Activated CD4-positive, alpha-beta T cell treated with anti-CD3 and anti-CD28 coated beads, Interleukin-10, Interleukin-2, amounts not matched to agents 100 ng/mL and 50 ng/mL, durations not matched to agents 16 hours and 8 hours (primary cell): ENCODE measurements at places on chromosomes 1 and 21.

GRCh38 chr1:209059981-209060380, 523.5 kb upstream of the CAMK1G start:
- no peak for DNase-seq

GRCh38 chr1:69441496-69441895, 126.2 kb upstream of the LRRC7 start:
- DNase-seq = no peak

- peak; percentile 82 for DNase-seq
Observed at GRCh38 chr1:31593770-31594632, 17.7 kb downstream of the TINAGL1 start.

DNA sequence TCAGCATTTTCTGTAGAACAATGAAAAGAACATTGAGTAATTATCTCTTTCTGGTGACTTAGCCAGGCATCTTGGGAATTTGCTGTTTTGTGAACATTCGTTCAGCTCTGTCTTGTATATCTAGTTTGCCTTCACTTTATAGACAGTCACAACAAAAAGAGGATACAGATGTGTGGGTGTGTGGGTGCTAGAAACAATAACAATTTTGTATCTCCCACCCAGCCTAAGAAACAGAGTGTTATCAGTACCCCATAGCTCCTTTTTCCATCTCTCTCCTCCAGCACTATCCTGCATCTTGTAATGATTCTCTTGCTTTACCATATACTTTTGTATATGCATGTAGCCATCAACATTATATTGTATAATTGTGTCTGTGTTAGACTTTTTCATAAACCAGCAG, 33.0 kb downstream of the AK4 start:
- no peak for DNase-seq

- DNase-seq = no peak
Observed at GRCh38 chr1:153991151-153991630, 629 bp downstream of the RPS27 start.

GRCh38 chr1:178465011-178465410, 31.8 kb downstream of the CLEC20A start:
- DNase-seq = no peak

GRCh38 chr1:92065042-92065441, 10.2 kb downstream of the SETSIP start:
- DNase-seq = no peak

DNA sequence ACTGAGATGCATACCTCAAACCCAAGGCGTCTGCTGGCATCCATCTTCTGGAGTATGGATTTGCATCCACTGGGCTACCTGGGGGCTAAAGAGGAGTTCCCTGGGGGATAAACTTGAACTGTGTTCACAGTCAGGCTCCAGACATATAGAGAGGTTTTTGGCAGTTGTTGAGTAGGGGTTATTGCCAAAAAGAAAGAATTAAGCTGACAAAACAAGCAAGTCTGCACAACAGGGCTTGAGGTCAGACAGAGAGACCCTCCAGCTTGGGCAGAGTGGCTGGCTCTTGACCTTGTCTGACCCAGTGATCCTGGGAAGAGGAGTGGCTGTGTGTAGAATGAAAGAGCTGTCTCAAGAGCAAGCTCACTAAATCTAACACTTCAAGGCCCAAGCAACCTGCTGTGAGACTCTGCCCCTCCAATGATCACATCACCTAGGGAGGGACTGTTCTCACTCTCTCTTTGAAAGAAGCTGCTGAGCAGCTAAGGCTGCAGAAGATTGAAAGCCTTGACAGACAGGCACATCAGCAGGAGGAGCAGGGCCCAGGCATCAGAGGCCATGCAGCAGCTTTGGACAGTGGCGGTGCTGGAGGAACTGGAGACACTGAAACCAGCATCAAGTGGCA, 61.5 kb downstream of the SYT2 start:
- DNase-seq = no peak

GRCh38 chr21:42570841-42571387, 57.3 kb downstream of the SLC37A1 start:
- no peak for DNase-seq

- no peak for DNase-seq
Observed at GRCh38 chr1:112083487-112083886, 94.0 kb upstream of the KCND3 start.

GRCh38 chr1:90614872-90615271, 102.2 kb downstream of the BARHL2 start:
- no peak for DNase-seq

DNA sequence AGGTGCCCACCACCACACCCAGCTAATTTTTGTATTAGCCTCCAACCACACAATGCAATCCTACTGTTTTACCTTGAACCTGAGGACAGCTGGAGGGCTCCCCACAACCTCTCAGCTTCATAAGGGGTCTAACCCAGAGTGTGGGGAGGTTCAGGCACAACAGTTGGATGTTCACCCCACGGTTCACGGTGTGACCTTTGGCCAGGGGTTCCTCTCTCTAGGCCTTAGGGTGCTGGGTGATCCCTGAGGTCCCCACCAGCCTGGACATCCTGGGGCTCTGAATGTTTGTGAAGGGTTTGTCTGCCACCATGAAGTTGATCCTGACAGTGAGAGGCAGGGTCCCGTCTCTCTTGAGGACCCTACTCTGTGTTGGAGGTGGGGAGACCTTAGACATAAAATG, 3.9 kb downstream of the ACOT11 start:
- no peak for DNase-seq

DNA sequence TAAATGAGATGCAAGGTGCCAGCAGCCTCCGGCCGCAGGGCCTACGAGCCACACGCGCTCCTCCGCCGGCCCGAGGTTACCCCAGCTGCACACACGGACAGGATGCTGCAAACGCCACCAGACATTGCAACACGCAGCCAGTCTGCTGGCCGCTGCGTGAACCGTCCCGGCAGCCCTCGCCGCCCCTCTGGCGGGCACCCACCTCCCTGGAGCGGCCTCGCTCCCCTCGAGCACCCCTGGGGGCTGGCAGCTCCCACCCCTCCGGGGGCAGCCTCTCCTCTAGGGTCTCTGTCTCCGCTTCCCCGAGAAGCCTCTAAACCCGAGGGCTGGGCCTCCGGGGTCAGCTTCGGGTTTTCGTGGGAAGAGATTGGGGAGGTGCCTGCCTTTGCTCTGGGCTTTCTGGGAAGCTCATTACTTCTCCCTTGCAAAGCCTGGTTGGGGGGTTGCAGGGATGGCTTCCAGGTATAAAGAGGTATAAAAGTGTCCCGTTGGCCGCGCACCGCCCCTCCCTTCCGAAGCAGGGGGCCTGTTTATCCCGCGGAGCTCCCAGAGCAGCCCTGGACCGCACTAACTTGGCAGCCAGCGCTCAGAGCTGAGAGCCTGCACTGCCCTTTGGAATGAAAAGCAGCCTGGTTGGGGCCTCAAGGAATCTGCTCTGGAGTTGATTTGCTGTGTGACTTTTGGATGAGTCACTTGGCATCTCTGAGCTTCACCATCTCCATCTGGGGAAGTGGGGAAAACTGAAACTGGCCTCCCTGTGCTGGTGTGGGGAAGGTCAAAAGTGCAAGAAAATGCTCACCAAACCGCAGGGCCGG, 21.8 kb downstream of the DHRS3 start:
- DNase-seq = no peak

DNA sequence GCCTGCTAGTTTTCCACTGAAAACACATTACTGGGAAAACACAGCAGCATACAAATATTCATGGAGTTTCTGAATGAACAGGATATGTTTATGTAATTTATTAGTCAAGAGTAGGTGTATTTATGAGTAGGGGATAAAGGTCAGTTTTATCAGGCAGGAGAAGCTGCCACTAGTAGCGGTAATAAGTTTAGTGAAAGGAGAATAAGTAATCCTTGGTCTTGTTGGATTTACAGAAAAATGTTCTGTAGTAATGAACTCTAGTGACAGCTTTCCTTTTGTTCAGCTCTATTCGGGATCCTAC, 1.2 kb downstream of the MAST2 start:
- DNase-seq = no peak

- DNase-seq = peak; percentile 94
Observed at GRCh38 chr1:182259229-182259872, 132.2 kb downstream of the GLUL start.

DNA sequence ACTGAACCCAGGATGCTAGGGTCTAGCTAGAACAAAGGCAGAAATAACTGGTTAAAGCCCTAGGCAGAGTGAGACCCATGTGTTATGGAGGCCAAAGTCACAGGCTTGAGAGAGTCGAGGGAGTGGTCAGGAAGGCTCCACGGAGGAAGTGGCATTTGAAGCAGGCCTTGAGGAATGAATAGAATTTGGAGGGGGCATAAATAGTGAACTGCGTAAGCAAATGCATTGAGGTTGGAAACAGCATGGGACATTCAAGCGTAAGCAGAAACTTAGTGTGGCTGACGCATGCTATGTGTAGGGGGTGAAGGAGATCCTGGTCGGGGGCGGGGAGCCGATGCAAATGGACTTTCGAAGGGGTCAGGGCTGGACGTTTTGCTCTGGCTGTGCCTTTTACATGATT, 11.5 kb downstream of the AZIN2 start:
- DNase-seq = no peak

DNA sequence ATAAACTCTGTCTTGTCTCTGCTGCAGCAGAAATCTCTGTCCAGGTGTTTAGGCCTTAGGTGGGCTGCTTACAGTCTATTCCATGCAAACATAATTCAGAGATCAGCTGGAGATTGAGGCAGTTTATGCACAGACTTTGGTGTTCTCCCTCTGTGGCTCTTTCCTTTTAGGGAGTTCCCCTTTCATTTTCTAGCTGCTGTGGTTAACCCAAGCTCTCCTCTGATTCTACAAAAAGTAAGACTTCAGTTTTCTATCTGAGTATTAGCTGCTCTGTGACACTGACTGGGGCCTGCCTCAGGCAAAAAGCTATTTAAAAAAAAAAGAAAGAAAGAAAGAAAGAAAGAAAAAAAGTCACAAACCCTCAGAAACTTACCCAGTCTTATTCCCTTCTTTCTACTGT, 211.1 kb downstream of the CAMTA1 start:
- DNase-seq = peak; percentile 30

- DNase-seq = no peak
Observed at GRCh38 chr1:30888391-30888790, 20.2 kb downstream of the SDC3 start.

DNA sequence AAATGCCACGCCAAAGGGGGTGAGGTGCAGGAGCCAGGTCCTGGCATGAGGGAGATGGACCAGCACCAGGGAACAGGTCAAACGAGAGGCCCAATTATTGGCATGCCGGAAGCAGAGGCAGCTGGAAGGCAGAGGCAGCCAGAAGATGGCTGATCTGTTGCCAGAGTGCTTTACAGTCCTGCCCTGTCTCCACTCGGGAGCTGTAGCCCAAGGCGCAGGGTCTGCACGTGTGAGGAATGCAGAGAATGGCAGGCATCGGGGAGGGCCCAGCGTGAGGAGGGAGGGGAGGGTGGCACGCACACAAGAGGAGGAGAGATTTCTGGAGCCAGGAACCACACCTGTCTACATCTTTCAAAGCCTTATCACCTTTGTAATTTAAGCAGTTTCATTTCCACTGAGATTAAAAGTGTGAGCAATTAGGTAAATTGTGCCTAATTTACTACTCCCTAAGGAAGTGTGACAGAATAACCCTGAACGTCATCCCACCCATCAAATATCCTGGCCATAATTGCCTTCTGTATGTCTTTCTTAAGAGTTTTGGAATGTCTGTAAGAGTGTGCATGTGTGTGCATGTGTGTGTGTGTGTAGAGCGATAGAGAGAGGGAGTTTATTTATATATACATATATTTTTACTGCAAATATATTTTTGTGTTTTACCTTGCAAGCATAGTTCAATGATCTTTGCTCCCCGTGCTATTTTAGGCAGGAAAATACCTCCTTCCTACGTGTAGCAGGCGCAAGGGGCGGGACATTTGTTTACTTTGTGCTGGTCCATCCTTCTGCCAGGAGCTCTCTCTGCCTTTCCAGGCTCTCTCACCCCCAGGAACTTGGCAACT, 125.5 kb upstream of the SERBP1 start:
- DNase-seq = no peak

GRCh38 chr1:215114154-215114933, 31.8 kb downstream of the KCNK2 start:
- DNase-seq = no peak

- DNase-seq = no peak
Observed at GRCh38 chr1:31426249-31426922, 13.4 kb downstream of the SERINC2 start.

DNA sequence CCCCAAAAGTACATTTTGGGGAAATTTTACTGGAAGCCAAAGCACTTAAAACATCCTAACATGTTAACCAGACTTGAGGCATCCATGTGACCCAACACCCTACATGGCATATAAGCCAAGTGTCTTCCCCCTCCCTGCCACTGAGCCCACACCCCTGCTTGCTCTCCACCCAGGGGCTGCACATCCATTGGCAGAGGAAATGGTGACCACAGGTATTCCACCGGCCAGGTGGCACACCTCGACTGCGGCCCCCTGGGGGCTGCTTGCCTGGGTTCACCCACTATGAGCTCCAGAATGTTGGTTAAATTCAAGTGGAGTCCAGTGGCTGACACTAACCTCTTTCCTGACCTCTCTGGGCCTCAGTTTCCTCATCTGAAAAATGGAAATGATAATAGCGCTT, 64.4 kb upstream of the FAM20B start:
- no peak for DNase-seq

DNA sequence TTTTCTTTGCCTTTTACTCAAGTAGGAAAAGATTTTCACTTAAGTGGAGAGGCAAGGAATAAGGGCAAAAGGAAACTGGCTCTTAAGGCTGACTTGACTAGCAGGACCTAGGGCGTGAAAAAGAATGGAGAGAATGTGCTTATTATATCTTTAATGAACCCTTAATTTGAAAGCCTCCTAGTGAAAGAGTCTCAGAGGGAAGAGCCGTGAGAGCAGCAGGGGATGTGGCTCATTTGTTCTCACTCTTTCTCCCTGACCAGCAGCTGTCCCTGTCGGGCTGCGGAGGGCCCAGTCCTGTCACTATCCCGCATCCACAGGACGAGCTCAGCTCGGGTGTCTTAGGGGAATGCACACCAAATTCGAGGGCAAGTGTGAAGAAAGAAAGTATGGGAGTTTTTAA, 180.1 kb downstream of the EDEM3 start:
- no peak for DNase-seq

- DNase-seq = no peak
Observed at GRCh38 chr1:101745551-101746270, 251.0 kb downstream of the OLFM3 start.

DNA sequence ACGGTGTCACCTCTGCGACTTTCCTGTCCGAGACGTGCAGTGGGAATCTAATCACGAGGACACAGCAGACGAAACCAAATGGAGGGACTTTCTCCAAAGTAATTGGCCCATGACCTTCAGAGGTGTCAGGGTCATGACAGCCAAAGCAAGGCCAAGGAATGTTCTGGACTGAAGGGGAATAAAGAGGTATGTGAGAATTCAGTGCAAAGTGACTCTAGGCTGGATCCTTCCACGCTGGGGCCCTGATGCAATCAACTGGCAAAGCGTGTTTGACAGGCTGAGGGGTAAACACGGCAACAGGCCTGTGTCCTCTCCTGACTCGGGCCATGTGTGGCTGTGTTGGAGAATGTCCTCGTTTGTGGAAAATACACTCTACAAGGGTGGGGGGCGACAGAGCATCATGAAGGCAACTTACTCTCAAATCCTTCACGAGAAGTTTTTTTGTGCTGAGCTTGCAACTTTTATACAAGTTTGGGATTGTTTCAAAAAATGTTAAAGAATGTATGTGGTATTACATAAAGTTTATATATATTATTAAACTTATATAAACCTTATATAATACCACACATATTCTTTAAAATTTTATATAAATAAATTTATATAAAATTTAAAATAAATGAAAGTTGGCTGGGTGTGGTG, 1.7 kb downstream of the CFAP74 start:
- no peak for DNase-seq
